ENCODE measurements at places on chromosomes 6 and 20. TPM values are rescaled to one million over a fixed set of nuclear protein-coding genes. Genes with fewer than 3 reads are reported as not detected.

Gene STK4
- 14.7 TPM for total RNA-seq

Gene REM1
- total RNA-seq, result 0.82 TPM

Gene PNPLA1
- not detected for total RNA-seq

Gene BHLHE23
- total RNA-seq, result not detected

Gene ACAT2
- 21.5 TPM for total RNA-seq

Gene HDGFL1
- not detected for total RNA-seq

Gene PGC
- total RNA-seq, result not detected

Gene HLA-DOB
- total RNA-seq, result not detected

Gene ULBP1
- total RNA-seq, result 0.94 TPM

Gene FAM83C
- total RNA-seq, result 0.08 TPM

Gene CST4
- not detected for total RNA-seq

Gene HMGCLL1
- total RNA-seq, result 0.14 TPM

Gene RGS17
- total RNA-seq, result 8.5 TPM

Gene ANKRD66
- not detected for total RNA-seq

Gene MROH8
- 1.7 TPM for total RNA-seq

Gene IL20RA
- 0.03 TPM for total RNA-seq

Gene KCNQ5
- 1.4 TPM for total RNA-seq

Gene DBNDD2
- 32.4 TPM for total RNA-seq

Gene RAET1G
- 9.8 TPM for total RNA-seq

Gene TPD52L1
- total RNA-seq, result 56.8 TPM

Gene PHACTR3
- total RNA-seq, result 0.32 TPM

Gene CRISP2
- not detected for total RNA-seq

Gene DACT2
- 0.15 TPM for total RNA-seq

Gene DLK2
- total RNA-seq, result 5.1 TPM

Gene TCF21
- not detected for total RNA-seq

Gene TRIM10
- total RNA-seq, result not detected

Gene ADGRF5
- total RNA-seq, result not detected

Gene SYCP2L
- 2.0 TPM for total RNA-seq

Gene TEAD3
- 6.7 TPM for total RNA-seq

Gene KCNK5
- 1.3 TPM for total RNA-seq

Gene EMILIN3
- 0.39 TPM for total RNA-seq

Gene SIRPG
- total RNA-seq, result not detected

Gene CGAS
- 4.9 TPM for total RNA-seq

Gene WFDC2
- not detected for total RNA-seq

Gene GSTA1
- total RNA-seq, result not detected

Gene VNN1
- 0.07 TPM for total RNA-seq

Gene PPP1R3G
- 1.6 TPM for total RNA-seq

Gene GABRR2
- total RNA-seq, result not detected

Gene TBXT
- not detected for total RNA-seq

Gene MAS1
- not detected for total RNA-seq

Gene TRIM15
- not detected for total RNA-seq

Gene CCDC170
- total RNA-seq, result 0.16 TPM

Gene ZFAND3
- total RNA-seq, result 52.4 TPM

Gene UNC93A
- total RNA-seq, result not detected

Gene CAGE1
- not detected for total RNA-seq

Gene CSE1L
- total RNA-seq, result 92.0 TPM

Gene WASF1
- 10.8 TPM for total RNA-seq

Gene SUPT3H
- total RNA-seq, result 4.7 TPM

Gene PSMG4
- 28.6 TPM for total RNA-seq

Gene LRRC73
- total RNA-seq, result 0.88 TPM

Gene DEFB132
- not detected for total RNA-seq

Gene CLIC5
- total RNA-seq, result not detected

Gene TIAM2
- total RNA-seq, result 5.6 TPM
